ENCODE measurements at places on chromosomes 6 and 20.

GRCh38 chr6:10402648-10403311, 12.1 kb downstream of the TFAP2A start:
- no peak for DNase-seq

- no peak for DNase-seq
Observed at GRCh38 chr6:142377497-142377848, 75.7 kb downstream of the ADGRG6 start.

DNA sequence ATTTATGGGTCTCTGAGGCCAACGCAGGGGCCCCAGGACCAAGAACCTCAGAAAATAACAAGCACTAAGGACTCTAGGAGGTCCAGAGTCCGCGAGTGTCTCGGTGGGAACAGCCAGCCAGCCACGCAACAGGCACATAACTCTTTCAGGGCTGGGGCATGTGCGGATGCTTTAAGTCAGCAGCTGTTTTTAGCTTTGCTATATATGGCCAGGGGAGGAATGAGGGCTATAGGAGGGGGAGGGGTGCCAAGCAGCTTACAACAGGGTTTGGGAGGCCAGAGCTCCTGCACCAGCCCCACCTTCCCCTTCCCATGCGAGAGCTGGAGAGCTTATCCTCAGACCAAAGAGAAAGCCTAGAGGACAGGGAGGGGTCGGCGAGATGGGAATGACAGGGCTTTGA, 6.2 kb downstream of the JPH2 start:
- DNase-seq: no peak

- peak; percentile 22 for DNase-seq
Observed at GRCh38 chr20:37914672-37915433, 11.9 kb downstream of the VSTM2L start.

- DNase-seq: no peak
Observed at GRCh38 chr20:37726321-37726720, 32.5 kb downstream of the CTNNBL1 start.

GRCh38 chr20:47231382-47232039, 125.0 kb downstream of the ZMYND8 start:
- DNase-seq: no peak

- no peak for DNase-seq
Observed at GRCh38 chr20:58469616-58470015, 45.6 kb downstream of the APCDD1L start.

GRCh38 chr6:154122195-154122925, 83.3 kb downstream of the OPRM1 start:
- DNase-seq: no peak
